Diencephalon (tissue), 1 donor: ENCODE measurements at places on chromosomes 1 and 21. TPM values are rescaled to one million over a fixed set of nuclear protein-coding genes. Genes with fewer than 3 reads are reported as not detected.

Gene TNFRSF9
- total RNA-seq: under 0.01 TPM

Gene CYP4B1
- total RNA-seq: not detected

Gene ATP5PF
- 75.2 TPM for total RNA-seq

Gene TTC3
- 632 TPM for total RNA-seq

Gene IL10
- 0.46 TPM for total RNA-seq

Gene FCRL1
- total RNA-seq: 0.23 TPM

Gene CFHR1
- total RNA-seq: 2.5 TPM

Gene SLC30A2
- not detected for total RNA-seq
